ENCODE measurements at places on chromosomes 7 and 10.

DNA sequence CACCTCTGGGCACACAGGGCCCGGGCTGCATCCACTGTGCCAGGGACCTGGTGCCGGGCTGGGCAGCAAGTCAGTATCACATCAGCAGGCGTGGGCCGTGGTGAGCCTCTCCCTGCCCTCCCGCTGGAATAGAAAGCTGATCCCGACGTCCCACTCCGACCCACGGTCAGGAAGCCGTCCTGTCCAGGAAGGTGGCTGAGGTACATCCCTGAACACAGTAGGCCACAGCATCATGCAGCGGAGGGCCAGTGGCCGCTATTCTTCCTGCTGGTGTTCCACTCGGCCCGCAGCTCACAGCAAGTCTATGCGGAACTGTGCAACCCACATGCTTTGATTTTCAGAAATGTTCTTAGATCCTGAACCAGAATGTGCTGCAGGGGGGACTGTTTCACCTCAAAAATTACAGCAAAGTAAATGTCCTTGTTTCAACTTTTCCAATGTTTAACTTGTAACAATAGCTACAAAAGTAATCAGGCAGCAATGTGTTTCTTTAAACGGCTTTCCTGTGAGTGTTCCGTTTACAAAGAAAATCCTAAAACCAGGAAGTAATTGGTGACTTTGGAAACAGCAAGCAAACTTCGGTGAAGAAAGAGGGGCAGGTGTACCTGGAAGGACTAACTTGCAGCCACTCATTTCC, 676 bp upstream of the GPR146 start:
- no peak for DNase-seq

GRCh38 chr10:100743626-100744135, 1.7 kb upstream of the PAX2 start:
- DNase-seq: no peak

- DNase-seq: no peak
Observed at GRCh38 chr10:103545366-103545765, 51.9 kb downstream of the NEURL1 start.

DNA sequence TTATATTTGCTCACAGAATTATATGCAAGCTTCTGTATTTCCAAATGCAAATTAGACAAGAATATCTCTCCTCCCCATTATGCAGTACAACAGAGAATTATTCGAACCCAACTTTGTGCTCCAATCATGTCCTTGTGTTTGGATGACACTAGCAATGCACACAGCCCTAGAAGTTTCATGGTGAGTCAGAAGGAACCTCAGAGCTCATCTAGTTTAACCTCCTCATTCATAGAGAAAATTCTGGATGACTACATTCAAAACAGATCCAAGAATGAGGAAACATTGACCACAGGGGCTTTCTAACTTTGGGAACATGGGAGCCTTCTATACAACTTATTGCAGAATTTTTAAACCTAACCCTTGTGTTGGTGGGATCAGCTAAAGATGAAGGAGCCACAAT, 12.8 kb upstream of the ARID5B start:
- no peak for DNase-seq

DNA sequence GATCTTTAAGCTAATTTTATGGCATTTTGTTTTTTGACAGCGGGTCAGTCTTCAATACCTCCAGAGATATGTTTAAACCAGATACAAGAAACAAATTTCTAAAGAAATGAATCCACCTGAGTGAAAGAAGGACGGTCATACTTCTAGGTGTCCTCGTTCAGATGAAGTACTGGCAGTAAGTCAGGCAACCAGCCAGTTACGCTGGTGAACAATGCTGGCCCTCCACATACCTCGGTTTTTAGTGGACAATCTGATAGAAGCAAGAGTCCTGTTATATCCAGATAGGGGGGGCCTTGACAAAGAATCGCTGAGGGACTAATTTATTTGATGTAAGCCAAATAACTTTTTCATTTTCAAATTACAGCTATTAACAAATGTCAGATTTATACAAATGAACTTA, 266.4 kb upstream of the KLF14 start:
- no peak for DNase-seq

GRCh38 chr7:100013328-100013676, 2.1 kb upstream of the ZKSCAN1 start:
- DNase-seq: no peak
